ENCODE measurements at places on chromosomes 16 and 17.

- DNase-seq, result no peak
Observed at GRCh38 chr17:73735245-73735644, 91.0 kb upstream of the SDK2 start.

DNA sequence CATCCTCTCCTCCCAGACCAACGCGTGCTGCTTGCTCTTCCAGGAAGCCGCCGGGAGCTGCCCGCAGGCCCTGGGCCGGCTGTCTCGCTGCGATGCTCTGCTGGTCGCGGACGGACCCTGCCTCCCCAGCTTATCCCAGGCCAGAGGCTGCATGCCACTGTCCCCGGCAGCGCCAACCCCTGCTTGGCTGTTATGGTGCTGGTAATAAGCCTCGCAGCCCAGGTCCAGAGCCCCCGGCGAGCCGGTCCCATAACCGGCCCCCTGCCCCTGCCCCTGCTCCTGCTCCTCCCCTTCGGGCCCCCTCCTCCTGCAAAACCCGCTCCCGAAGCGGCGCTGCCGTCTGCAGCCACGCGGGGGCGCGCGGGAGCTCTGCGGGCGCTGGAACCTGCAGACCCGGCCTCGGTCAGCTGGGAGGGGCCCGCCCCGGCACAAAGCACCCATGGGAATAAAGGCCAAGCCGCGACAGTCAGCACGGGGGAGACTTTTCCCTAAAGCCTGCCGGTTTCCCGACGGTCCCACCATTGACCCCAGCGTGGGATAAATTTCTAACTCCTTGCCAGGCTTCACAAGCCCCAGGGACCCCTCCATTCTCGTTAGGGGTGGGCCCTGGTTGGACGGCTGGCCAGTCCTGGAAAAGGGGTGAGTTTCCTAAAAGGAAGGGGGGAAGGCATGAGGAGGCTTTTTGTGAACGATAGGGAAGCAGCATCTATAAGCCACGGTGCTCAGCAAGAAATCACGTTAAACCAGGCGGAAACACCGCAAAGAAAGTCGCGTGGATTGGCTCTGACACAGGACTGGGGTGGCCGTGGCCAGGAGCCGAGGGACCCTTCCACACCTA is 11.2 kb downstream of the ENPP7 start:
- peak; percentile 86 for DNase-seq

DNA sequence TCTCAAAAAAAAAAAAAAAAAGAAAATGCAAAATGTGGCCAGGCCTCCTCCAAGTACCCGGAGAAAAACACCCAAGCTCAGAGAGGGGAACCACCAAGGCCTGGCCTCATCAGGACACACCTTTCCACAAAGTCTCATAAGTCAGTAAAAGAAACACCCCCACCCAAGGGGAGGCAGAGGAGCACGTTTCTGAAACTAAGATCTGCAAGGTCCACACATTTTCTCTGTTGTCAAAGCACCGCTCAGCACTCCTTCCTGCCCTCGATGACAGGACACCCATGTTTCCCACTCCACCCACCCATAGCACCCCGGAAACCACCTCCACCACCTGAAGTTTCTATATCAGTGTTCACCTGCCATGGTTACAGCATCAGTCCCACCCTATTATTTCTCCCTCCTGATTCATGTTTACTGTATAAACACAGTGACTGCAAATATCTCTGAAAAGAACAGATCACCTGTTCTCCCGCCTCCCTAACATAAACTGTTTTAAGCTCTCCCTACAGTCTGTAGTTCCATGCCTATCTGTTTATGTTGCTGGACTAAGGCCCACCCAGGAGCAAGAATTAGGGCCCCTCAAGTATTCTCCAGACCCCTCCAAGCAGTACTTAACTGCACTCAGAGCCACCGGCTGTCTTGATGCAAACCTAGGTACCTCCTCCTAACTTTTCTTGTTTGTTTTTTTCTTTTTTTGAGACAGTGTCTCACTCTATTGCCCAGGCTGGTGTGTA is 2.0 kb downstream of the CORO7 start:
- no peak for DNase-seq

DNA sequence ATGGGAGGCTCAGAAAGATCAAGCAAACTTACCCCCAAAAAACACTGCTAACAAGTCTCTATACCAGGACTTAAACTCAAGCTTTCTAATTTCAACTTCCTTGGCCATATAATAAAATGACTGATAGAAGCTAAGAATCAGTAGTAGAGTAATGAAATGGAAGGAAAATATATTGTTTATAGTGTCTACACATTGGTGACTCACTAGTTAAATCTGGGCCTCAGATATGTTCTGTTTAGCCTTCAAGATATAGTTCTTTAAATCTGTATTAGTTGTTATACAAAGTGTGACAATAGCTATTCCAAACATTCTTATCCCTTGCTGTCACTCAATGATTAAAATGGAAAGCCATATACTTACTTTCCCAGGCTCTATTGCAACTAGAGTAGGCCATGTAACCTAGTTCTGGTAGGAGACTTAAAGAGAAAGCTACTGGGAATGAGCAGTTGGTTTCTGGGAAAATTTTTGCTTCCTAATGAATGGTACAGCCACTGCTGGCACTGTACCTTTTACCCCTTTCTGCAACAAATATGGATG is 18.3 kb downstream of the SSH2 start:
- DNase-seq, result no peak

DNA sequence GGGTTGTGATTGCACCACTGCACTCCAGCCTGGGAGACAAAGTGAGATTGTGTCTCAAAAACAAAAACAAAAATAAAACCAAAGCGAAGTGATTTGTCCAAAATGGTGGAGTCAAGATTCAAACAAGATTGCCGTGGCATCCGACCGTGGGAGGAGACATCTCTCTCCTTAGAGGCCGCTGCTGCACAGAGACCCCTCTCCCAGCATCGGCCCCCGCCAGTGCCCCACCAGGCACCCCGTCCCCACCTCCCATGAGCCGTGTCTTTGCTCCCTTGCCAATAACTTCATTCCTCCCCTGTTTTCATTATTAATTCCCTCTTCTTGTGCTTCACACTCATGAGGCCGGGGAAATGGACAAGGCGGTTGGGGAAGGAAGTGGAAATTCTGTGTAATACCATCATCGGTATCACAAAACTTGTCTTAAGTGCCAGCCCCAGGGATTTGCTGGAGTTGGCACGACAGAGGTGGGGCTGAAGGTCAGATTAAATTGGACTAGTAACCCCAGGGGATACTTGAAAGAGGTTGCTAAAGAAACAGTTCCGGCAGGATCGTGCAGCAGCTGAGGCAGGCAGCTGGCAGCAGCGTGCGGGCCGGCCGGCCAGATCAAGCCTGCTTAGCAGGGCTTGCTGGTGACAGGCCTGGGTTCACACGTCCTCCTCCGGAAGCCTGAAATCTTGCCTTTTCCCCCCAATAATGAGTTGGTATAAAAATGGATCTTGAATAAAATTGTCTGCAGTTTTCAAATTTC is 66.8 kb downstream of the RTN4RL1 start:
- no peak for DNase-seq

- no peak for DNase-seq
Observed at GRCh38 chr16:81553080-81553813, 108.6 kb downstream of the CMIP start.

- DNase-seq, result no peak
Observed at GRCh38 chr17:60926466-60927183, 249.0 kb downstream of the BCAS3 start.

- no peak for DNase-seq
Observed at GRCh38 chr16:85571813-85572619, 41.1 kb upstream of the GSE1 start.

- DNase-seq, result peak; percentile 55
Observed at GRCh38 chr17:2929881-2930533, 133.4 kb downstream of the OR1D5 start.

DNA sequence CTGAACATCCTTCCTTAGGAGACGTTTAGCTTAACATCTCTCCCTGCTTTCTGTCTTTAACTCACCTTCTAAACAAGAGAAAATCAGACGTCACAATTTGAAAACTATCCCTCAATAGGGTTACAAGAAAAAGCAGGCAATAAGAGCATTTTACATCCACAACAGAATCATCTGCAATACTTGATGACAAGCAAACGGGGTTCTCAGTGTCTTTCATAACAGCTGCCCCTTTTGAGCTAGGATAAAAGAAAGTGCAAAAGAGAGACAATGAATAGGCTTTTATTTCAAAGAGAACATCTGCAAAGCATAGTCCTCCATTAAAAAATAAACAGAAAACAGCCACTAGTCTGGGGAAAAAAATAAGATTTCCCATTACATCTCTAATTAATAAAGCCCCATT is 13.2 kb downstream of the XYLT1 start:
- no peak for DNase-seq

DNA sequence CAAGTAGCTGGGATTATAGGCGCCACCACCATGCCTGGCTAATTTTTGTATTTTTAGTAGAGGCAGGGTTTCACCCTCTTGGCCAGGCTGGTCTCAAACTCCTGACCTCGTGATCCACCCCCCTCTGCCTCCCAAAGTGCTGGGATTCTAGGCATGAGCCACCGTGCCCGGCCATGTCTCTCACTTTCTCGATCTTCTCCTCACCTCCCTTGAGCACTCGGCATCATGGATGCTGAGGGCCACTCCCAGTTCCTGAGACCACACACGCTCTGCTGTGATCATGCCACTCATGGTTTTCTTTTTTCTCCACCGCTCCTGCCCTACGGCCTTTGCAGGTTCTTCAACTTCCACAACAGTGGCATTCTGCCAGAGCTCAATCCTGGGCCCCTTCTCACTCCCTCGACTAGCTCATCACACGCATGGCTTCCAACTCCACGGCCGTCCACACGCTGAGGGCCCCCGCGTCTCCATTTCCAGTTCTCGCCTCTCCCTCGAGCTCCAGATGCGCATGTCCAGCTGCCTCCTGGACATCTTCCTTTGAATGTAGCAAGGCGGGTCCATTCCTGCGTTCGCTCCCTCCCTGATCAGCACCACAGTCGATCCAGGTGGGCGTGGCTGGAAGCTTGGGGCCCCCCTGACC is 5.5 kb upstream of the NCBP3 start:
- DNase-seq, result no peak

DNA sequence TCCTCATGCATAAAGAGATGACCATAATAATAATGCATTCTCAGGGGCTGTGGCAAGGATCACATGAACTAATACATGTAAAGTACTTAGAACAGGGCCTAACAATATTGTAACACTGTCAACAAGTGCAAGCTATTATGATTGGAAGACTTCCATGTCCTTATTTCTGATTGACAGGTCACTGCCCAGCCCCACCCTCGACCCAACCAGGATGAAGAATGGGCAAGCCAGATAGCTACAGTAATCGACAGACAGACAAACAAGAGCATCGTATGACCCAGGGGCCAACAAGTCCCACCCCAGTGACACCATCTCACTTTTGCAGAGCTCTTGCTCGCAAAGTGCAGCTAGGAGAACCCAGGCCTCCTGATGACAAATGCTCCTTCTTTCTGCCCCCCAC is 14.6 kb upstream of the MMP2 start:
- no peak for DNase-seq

GRCh38 chr16:30525844-30526136 is 576 bp downstream of the ZNF768 start:
- DNase-seq, result no peak

GRCh38 chr17:48484256-48484655 is 46.6 kb downstream of the HOXB1 start:
- DNase-seq, result no peak

DNA sequence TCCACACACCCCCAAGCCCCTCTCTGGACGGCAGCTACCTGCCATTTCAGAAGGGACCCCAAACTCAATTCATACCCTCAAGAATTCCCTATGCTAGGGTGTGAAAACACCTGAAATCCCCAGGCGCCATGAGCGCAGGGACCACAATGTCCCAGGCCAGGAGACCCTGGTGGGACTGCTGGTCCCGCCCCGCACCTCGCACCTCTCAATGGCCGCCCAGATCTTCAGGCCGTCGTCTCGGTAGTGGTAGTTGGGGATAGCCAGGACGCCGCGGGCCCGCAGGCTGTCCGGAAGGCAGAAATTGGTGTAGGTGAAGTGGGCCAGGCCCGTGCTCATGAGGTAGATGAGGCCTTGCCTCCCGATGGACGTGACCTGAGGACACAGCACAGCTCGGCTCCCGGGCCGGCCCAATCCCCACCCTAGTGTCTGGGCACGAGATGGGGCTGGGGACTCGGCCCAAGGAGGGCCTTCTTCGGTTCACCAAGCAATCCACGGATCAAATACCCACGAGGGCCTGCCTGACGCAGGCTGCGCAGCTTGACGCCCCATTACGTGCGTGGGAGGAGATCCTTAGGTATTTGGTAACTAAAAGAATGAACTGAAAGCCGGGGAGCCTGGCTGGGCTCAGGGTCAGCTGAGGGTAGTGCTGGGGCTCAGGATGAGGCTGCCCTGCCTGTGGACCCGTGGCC is 9.2 kb downstream of the ALOXE3 start:
- no peak for DNase-seq

GRCh38 chr16:350203-350602 is 2.3 kb downstream of the AXIN1 start:
- DNase-seq, result no peak

DNA sequence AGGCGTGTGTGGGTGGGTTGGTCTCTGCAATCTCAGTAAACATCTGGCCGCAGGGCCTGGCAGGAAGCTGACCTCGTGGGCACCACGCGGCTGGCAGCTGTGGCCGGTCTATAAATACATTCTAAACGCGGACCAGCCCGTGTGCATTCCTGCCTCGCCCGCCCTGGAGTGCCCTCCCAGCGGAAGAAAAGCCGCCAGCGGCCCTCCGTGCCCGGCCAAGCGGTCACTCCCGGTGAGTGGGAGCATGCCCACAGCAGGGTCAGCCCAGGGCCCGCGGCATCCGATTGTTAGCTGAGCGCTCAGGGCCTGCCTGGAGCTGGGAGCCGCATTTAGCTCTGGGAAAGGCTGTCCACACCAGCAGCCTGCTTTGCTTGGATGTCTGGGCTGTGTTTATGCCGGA is 10.3 kb downstream of the ZNF469 start:
- DNase-seq, result peak; percentile 84

- no peak for DNase-seq
Observed at GRCh38 chr17:79739148-79740062, 8.7 kb downstream of the ENPP7 start.

GRCh38 chr17:70166615-70167014 is 2.7 kb upstream of the KCNJ2 start:
- DNase-seq, result no peak

DNA sequence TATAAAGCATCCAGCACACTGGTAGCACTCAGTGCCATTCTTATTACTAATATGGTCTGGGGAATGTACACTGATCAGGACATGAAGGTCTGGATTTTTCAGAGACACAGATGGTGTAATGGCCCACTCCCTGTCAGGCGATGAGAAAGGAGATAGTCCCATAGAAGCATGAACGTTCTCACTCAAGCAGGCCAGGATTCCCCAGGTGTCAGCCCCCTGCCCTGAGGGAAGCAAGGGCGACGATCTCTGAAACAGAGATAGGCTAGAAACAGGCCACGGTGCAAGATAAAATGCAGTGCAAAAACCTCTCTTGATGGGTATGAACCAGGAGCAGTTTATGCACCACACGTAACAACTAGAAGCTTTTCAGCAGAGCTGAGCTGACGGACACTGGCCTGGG is 10.6 kb downstream of the PRPSAP1 start:
- no peak for DNase-seq

GRCh38 chr17:37117373-37118142 is 168.8 kb downstream of the AATF start:
- DNase-seq, result no peak

DNA sequence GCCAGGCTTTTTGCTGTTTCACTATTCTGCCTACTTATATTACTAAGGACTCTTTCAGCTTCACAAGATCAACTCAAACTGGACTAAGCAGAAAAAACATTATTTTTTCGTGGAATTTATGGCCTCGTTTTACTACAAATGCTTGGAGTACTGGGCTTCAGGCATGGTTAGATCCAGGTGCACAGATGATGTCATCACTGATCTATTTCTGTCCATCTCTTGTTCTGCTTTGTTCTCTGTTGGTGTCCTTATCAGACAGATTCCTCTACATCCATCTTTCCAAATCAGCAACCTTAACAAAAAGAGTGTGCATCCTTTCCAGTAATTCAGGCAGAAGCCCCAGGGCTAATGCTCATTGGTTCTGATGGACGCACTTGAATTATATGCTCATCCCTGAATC is 109.9 kb upstream of the DNAH9 start:
- DNase-seq, result no peak

Measured in left hindlimb (tissue), 1 donor.